ENCODE measurements at places on chromosomes 2 and 18.

DNA sequence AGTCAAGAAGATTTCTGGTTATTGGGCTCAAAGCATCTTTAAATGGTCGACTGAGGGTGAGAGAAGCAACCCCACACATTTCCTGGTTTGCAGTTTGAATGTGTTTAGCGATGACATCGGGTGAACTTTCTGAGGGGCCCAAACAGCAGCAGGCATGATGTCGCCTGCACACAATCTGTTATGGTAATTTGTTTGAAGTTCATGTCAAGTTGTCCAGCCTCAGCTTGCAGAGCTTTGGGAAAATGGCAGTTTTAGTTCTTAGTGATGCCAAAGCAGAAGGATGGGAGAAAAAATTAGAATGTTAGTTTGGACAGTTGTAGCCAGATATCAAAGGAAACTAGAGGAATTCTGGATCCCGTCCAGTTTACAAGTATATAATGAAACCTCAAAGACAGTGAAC lies 284.6 kb downstream of the MBD5 start:
- DNase-seq, result peak; percentile 65

DNA sequence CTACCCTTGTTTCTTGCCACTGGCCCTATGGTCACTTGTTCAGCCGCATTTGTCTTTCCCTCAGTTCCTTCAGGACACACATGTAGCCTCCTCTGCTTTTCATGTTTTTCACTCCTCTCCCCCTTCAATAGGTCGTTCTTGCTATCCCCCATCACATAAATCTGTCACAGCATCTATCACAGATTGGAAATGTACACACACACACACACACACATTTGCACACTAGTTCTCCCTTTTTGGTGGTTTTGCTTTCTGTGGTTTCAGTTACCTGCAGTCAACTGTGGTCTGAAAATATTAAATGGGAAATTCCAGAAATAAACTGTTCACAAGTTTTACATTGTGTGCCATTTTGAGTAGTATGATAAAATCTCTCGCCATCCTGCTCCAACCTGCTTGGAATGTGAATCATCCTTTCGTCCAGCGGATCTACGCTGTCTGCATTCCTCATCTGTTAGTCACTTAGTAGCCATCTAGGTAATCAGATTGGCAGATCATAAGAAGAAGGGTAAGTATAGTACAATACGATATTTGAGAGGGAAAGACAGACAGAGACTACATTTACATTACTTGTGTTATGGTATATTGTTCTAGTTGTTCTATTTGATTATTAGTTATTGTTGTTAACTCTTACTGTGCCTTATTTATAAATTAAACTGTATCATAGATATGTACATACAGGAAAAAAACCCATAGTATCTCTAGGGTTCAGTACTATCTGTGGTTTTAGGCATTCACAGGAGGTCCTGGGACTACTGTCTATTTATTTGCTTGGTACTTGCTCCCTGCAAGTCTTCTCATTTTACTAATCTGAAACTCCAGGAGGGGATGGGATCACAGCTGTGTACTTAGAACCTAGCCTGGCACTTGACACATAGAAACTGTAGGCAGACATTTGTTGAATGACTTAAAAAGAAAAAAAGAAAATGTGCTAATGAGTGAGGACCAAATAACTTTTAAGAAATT lies 86.1 kb upstream of the PNPT1 start:
- DNase-seq, result no peak

- DNase-seq, result no peak
Measured at GRCh38 chr2:82340578-82341053, 2036.1 kb upstream of the LRRTM1 start.

DNA sequence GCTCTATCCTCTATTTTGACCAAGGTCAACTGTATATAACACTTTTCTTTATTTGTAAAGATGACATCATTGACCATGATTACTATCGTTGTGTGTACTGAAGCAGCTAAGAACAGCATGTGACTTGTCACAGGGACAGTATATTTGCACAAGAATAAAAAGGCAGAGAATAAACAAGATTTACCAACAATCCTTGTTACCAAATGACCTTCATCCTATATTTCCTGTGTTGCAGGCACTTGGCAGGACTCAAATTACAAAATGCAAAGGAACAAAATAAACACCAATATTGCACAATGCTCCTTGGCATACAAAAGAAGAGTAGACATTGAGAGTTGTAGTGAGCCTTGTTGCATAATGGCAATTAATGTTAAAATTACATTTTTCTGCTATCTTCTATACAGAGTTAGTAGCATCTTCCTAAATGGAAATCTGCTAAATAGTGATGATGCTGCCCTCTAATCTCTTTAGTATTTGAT lies 61.8 kb downstream of the RFTN2 start:
- DNase-seq, result no peak

GRCh38 chr18:63758615-63759240 lies 16.5 kb upstream of the SERPINB7 start:
- DNase-seq, result no peak

DNA sequence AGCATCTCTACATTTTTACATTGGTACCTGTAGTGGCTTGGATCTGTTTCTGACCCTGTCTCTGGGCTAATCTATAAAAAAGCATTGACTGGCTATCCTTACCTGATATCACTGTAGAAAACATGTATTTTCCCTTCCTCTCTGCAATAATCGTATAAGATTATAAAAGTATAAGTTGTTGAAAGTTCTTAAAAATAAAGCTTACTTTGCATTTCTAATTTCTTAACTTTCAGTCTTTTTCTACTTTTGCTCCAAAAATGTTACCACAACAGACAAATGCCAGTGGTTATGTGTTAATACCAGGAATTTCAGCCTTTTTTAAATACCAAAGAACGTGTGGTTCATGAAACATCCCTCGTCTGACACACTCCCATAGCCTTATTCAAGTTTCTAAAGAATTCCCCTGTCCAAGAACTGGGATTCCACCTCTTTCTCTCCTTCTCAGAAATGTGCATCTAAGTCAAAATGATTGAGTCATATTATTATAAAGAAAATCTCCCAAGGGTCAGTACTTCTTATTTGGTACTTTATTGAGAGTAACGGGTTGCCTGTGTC lies 28.5 kb upstream of the ACKR3 start:
- DNase-seq, result no peak

GRCh38 chr18:77571743-77572142 lies 322.1 kb downstream of the GALR1 start:
- DNase-seq, result no peak

DNA sequence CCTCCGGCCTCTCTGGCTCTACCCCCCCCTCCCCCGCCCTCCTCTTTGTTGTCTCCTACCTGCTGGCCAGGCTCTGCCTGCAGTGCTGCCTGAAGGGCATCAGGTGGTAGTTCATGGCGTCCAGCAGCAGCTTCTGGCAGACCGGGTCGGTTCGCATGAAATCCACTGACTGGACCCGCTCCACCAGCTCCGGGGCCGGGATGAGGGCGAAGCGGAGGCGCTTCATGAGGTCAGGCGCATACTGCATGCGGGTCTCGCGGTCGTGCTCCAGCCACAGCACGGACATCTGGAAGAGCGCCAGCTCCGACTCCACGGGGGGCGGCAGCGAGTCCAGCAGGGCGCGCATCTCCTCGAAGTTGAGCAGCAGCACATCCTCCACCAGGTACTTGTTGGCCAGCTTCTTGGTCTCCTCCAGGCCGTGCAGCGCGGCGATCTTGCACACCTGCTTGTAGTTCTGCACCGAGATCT lies 3.2 kb downstream of the KLHL14 start:
- DNase-seq, result no peak

- DNase-seq, result peak; percentile 33
Measured at GRCh38 chr2:149686136-149687051, 98.8 kb upstream of the MMADHC start.

DNA sequence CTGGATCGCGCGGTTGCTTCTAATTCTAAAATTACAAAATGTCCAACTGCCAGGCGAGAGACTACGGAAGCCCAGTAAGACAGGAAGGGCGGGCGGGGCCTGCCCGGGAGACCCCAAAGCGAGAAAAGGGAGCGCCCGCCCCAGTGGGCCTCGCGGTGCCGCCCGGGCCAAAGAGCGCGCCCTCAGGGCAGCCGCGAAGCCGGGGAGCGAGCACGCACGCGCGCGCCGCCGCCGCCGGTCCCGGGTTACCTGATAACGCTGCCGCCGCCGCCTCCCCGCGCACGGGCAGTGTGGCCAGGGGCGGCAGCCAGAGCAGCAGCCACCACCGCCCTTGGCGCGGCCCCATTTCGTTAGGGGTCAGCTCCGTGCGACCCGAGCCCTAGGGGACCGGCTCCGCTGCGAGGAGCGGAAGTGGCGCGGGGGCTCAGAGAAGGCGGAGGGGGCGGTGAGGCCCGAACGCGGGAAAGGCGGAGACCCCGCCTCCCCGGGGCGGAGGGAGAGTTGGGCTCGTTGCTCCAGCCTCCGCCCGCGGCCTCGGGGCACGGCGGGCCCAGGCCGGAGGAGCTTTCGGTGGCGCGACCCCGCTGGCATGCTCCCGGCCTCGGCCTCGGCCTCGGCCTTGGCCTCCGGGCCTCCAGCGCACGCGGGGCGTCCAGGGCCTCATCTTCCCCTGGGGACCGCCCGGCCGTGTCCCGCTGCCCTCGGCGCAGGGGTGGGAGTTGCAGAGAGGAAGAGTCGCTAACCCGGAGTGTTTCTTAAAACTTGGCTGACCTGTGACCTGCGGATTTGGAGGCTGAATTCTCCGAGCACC lies at the start of gene NEMP2:
Gene NEMP2 (minus strand): TSS at position 413 of the 811 bp plus-strand sequence. CDS start 67 bp downstream, at position 346.
- peak; percentile 49 for DNase-seq

- no peak for DNase-seq
Measured at GRCh38 chr2:197198890-197199289, 111.7 kb downstream of the ANKRD44 start.

- DNase-seq, result no peak
Measured at GRCh38 chr2:176583607-176584006, 314.4 kb downstream of the MTX2 start.

- DNase-seq, result no peak
Measured at GRCh38 chr2:111938392-111938791, 40.0 kb downstream of the MERTK start.

GRCh38 chr18:52813635-52814416 lies 473.8 kb downstream of the DCC start:
- no peak for DNase-seq

- DNase-seq, result no peak
Measured at GRCh38 chr2:53711271-53711780, 56.3 kb upstream of the CHAC2 start.

DNA sequence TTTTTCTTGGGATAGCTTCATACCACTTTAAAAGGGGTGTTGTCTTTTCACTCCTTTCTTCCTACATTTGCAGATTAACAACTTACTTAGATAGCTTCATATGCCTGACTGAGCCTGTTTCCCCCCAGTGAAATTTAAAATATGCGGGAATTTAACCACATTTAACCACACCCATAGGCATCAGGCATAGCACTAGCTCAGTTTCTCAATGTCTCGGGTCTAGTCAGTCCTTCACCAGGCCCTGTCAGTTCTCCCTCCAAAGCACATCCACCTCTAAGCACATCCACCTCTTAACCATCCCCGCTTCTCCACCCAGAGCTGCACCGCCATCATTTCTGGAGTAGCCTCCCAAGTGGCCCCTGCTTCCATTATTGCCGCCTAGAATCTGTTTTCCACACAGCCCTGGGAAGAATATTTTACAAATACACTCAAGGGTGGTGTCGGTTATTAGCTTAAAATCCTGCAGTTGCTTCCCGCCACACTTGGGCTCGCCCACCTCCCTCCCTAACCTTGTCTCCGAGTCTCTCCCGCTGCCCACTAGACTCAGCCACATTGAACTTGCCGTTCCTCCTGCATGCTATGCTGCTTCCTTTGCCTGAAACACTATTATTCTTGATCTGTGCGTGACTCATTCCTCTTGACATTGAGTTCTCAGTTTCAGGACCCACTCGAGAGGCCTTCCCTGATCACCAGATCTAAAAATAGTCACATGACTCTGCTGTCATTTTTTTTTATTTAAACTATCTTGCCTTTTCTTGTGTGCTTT lies 68.3 kb downstream of the SPTBN1 start:
- no peak for DNase-seq

DNA sequence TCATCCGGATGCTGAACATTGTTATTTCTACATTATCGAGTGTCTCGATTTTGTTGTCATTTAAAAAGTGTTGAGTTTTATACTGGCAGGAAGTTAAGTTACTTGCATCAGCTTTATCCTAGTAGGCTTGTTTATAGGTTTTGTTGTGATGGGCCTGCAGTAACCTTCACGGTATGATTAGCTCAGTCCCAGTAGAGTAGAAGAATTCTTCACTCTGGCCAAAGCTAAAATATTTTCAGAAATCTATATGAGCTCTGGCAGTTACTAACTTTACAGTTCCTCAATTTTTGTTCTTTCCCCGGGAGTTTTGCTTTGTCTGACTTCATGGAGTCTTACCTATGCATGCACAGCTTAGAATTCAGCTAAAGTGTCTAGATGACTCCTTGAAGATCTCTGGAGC lies 294.9 kb downstream of the NAPG start:
- no peak for DNase-seq

GRCh38 chr2:71223767-71224333 lies 3.1 kb downstream of the PAIP2B start:
- peak; percentile 57 for DNase-seq

DNA sequence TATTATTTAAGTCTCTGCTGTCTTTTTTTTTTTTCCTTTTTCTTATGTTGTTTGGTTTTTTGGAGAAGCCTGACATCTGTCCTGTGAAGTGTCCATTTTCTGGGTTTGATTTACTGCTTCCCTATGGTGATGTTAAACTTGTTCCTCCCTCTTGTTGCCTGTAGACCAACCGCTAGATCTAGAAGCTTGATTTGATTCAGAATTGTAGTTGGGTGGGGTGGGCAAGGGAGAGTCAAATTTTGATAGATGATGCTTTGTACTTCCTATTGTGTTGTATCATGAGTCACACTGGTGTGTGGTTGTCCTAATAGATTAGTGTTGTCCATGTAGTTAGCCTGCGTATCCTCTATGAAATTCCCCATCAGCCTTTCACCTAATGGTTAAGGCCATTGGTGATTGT lies 35.4 kb downstream of the CAB39 start:
- no peak for DNase-seq

GRCh38 chr2:168529054-168529833 lies 73.2 kb downstream of the CERS6 start:
- DNase-seq, result no peak

DNA sequence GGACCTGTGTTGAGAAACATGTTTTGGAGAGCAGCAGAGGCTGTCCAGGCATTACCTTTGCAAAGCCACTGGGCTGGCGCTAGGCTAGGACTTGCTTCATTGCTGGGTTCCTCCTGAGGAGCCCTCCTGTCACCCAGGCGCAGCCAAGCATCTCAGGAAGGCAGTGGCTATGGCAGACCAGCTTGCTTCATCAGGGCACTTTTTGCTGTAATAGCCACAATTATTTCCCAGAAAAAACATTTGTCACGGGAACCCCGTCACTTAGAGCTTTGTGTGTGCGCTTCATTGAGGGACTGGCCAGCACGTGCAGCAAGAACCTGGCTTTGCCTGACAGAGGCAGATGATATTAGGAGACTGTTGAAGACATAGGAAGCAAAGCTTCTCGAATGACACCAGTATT lies 36.4 kb downstream of the SLC20A1 start:
- no peak for DNase-seq

- no peak for DNase-seq
Measured at GRCh38 chr2:207390302-207391095, 139.3 kb upstream of the CREB1 start.

- no peak for DNase-seq
Measured at GRCh38 chr2:15614545-15615300, 23.1 kb downstream of the DDX1 start.

- peak; percentile 19 for DNase-seq
Measured at GRCh38 chr2:161946489-161947107, 127.4 kb downstream of the DPP4 start.
